SK-N-SH treated with all-trans-retinoic acid at 6 μM for 48 hours (cell line): ENCODE measurements at places on chromosomes 4 and X.

DNA sequence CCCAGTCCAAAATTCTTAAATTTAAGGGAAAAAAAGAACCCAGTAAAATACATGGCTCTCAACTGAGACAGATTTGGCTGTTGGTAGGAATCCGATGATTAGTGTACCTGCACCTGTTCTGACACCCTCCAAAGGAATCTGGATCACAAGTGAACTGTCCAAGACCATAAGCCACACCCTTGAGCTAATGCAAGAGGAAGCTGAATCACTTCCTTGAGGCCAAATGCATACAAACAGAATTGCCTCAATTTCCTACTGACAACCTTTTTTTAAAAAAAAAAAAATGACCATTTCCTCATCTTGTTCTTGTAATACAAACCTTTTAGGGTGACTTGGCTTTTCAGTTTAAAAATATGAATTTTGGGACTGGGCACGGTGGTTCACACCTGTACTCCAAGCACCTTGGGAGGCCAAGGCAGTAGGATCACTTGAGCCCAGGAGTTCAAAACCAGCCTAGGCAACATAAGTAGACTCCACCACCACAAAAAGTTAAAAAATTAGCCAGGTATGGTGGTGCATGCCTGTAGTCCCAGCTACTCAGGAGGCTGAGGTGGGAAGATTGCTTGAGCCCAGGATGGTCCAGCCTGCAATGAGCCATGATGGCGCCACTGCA lies 10.7 kb upstream of the FBXL5 start:
- ATAC-seq, result no peak

DNA sequence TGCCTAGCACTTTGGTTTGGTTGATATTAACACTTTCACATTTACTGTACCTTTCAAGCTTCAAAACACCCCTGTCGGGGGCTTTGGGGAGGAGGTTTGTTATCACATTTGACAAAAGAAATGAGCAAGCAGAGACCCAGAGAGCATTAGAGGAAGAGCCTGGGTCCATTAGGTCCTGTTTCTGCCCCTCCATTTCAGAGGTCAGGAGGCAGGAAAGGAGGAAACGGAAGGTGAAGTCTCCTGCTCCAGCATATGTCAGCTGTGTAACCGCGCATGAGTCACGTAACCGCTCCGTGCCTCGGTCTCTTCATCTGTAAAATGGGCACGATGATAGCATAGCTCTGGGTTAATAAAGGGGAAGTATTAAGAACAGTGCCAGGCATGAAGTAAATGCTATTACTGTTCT lies 201.9 kb upstream of the BCOR start:
- no peak for ATAC-seq

DNA sequence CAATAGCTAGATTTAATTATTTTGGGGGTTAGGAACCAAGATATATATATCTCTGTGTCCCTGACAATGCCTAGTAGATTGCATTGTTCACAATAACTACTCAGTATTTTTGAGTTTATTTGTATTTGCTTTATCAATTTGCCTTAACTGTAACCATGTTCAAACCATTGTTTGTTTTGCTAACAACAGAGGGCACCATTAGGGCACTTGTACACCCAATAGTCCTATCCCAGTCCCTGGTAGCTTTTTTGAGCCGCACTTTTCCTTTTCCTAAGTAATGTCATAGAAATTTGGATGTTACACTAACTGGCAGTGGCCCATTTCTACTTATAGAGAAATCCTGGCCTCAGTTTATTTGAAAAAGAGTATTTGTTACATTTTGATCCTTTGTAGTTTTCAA lies 575 bp upstream of the KLHL5 start:
- peak; percentile 68 for ATAC-seq

- ATAC-seq, result no peak
These were observed 160.0 kb downstream of the HNRNPD start for GRCh38 chr4:82213485-82214417.

- peak; percentile 63 for ATAC-seq
These were observed 2.1 kb upstream of the IL2 start for GRCh38 chr4:122458625-122459024.

DNA sequence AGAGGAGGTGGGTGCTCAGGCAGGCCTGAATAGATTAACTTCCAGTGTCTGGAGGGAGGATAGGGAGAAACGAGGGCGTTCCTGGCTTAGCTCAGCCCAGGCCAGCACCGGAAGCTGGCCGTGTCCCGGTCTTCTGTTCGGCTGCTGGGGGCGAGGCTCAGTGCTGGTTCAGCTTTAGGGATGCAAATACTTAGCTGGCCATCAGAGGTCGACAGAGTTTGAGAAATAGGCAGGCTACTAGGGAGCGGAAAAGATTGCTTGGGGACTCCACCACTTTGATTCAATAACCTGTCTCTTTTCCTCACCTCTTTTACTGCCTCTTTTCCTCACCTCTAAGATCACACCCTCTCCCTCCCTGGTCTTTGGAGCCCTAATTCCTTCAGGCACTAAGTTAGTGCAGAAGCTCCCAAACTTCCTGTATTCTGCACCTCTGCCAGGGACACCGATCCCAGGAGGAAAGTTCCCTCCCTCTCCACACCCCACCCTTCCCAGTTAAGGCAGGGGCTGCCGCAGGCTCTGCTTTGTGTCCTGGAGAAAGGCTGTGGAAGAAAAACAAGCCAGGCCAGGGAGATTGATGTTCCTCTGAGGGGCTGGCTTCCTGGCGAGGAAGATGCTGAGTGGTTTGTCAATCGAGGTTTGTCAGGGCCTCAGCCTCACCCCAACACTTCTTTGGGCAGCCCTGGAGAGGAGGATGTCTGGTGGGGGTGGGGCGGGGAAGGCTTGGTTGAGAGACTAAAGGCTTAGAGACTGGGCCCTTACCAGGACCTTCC lies 6.0 kb upstream of the EFNB1 start:
- ATAC-seq, result peak; percentile 94

DNA sequence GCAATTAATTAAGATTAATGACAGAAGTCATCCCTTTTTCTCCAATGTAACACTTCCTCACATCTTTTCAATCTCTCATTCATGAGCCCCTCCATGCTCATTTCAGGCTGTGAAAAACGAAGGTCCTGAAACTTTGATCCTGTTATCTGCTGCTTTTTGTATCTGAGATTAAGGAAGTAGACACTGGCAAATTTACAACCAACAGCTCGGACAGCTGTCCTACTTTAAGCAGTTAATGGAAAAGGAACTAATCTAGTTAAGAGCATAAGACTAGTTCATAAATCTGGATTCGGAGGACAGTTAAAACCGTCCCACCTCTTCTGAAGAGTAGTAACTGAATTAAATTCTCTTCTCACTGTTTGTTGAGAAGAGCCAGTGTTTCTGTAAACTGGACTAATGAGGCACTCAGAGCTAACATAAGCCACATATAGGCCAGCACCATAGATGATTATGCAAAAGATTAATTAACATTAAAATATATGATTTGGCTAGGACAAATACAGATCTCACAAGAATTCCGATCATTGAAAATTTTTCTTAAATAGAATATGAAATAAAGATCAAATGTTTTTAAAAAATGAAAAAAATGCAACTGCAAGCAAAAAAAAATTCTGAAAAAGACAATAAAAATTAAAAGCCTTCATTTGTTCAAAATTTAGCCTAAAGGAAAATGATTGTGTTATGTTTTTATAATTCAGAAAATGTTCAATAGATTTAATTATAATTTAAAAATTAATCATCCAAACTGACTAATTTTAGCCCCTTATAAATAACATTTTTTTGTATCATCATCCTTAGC lies 114.4 kb downstream of the ANTXR2 start:
- peak; percentile 28; the same call in 2 of the 3 replicates for ATAC-seq

DNA sequence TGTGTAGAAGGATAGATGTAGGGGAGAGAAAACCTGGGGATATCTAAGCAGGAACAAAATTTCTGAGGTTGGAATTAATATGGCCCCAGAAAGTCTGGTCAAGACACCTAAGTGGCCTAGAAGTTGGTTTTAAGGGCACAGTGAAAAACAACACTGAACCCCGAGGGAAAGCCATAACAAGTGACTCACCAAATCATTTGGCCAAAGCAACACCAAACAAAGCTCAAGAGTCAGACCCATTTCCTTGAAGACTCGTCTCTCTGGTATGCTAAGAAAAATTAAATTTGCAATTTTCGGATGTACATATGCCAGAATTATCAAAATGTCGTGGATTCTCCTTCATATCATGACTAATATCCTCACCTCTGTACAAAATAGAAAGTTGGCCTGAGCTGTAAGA lies 162.9 kb downstream of the SMIM20 start:
- ATAC-seq, result no peak

- ATAC-seq, result no peak
These were observed 47.9 kb upstream of the POU4F2 start for GRCh38 chr4:146590801-146591200.

- ATAC-seq, result peak; percentile 66; the same call in 2 of the 3 replicates
These were observed 125.4 kb upstream of the DMD start for GRCh38 chrX:33336783-33337182.

DNA sequence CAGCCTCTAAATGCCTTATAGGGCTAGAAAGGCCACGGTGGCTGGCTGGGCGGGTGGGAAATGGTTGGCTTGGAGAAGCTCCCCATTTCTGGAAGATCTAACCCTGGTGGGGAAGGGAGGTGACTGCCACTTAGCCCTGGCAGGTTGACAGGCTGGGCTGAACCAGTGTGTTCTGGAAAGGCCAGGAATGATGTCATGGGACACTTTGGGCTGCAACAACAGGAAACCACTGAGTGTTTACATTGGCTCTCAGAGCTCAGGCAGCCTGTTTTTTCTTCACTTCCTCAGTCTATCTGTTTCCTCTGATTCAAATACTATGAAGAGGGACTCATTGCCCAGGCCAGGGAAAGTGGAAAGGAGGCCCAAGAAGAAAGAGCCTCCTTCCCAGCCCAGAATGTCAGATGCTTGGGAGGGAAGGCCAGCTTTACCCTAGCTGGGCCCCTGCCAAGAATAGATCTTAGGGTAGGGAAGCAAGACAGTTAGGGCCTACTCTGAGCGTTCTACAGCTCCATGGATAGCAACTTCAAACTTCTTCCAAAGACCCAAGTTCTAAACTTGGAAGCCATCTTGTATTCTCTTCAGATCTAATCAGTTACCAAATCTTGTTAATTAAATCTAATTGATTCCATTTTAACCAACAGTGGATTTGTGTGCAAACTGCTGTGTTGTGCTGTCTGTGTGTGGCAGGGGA lies 65.8 kb upstream of the MSN start:
- peak; percentile 66 for ATAC-seq

DNA sequence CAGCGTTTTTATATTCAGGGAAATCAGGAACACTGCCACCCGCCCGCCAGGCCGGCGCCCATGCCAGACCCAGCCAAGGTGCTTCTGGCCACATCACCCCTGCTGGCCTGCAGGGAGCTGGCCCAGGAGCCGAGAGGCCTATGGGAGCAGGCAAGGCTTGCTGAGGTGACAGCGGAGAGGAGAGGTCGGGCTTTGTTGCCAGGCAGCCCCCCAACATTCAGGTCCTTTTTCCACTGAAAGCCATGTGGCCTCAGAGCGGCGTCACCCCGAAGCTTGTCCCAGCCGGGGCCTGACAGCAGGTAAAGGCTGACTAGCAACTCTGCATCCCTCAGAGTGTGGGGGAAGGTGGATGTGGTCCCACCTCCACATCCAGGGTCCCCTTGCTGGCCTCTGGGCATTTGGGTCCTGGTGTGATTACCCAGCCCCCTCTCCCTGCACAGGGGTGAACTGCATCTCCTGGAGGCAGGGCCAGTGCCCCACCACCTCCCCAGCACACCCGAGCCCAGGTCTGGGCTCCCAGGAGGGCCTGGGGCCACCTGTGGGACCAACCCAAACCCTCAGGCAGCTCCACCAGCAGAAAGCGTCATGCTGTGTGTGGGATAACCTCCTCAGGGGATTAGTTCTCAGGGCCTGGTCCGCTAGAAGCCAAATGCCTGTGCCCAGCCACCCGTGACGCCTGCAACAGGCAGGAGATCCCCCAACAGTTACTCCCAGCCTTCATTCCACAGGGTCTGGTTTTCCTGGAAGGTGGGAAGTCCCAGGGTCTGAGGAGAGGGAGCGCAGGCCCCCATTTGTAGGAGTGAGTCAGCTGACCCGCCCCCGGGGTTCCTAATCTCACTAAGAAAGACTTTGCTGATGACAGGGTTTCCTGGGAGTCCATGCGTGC lies at the start of gene PDE6B:
Gene PDE6B (plus strand): TSS at position 869 of the 886 bp plus-strand sequence. CDS start 54 bp downstream, outside the sequence.
- no peak for ATAC-seq

DNA sequence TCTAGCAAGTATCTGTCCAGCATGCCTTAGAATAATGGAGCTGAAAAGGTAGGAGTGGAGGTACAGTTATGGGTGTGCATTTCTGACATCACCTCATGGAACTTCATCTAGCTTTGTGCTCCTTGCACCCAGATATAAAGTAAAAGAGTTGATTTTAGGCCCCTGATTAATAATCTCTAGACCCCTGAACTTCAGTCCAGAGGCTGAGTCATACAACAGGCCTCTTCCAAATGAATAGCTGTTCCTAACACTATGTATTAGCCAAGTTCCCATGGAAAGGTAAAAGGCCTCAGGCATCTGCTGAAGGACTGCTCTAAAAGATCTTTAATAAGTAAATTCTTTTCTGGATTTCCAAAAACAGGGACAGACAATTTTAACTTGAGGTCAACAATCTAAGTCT lies 16.2 kb downstream of the TBC1D9 start:
- no peak for ATAC-seq

DNA sequence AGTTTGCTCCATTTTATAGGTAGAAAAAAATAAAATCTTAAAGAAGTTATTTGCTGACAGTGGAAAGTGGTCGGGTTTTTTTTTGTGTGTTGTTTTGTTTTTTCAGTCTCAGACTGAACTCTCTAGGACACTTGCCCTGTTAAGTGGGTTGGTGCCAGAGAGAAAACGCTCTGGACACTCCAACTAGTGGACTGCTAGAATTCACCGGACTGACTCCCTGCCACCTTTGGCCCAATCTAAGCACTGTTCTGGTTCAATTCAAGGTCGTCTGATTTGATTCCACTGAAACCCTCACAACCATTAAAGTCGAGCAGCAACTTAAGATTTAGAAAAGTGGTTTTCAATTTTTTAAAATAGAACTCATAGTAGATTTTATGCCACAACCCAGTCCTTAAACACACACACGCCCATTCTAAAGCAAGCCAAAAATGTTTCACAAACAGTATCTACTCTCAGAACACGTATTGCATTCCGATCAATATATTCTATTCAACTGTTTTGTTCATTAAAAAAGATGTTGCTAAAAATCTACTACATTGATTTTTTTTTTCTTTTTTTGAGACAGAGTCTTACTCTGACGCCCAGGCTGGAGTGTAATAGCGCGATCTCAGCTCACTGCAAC lies 27.3 kb downstream of the RWDD4 start:
- ATAC-seq, result no peak

DNA sequence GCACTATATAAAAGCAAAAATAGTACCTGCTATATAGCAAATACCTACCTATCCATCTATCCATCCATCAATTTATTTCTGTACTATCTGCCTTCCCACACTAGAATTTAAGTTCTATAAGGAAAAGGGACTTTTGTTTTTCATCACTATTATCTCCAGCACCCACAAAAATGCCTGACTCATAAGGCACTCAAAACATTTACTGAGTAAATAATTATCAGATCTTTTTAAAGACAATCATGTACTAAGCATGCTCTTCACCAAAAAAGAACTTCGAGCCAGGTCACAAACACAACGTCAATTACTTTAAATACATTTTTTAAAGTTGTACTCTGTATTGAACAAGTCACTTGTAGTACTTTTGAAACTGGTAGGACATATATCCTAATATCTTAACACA lies 119.9 kb downstream of the FBXW7 start:
- no peak for ATAC-seq
